ENCODE measurements at places on chromosomes 3 and 15.

GRCh38 chr3:139285691-139286090 is 58.1 kb upstream of the MRPS22 start:
- DNase-seq, result no peak

- DNase-seq, result no peak
Observed at GRCh38 chr3:157077565-157077991, 82.4 kb downstream of the CCNL1 start.

- DNase-seq, result no peak
Observed at GRCh38 chr3:11591391-11592282, 52.1 kb downstream of the VGLL4 start.

DNA sequence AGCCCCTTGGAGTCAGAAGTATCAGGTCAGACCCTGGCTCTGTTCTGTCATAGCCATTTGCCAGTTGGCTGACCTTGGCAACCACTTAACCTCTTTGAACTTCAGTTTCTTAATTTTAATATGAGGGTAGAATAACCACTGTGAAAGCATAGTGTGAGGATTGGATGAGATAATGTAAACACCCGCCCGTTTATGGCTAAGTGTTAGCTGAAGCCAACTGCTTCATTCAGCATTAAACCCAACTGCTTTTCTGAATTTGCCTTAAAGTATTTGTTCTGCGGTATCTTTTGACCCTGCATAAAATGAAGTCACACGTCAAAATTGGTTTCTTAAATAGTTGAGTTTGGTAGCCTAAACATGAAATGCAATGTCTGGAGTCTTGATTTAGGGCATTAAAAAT is 121.5 kb upstream of the ABHD17C start:
- DNase-seq, result no peak

DNA sequence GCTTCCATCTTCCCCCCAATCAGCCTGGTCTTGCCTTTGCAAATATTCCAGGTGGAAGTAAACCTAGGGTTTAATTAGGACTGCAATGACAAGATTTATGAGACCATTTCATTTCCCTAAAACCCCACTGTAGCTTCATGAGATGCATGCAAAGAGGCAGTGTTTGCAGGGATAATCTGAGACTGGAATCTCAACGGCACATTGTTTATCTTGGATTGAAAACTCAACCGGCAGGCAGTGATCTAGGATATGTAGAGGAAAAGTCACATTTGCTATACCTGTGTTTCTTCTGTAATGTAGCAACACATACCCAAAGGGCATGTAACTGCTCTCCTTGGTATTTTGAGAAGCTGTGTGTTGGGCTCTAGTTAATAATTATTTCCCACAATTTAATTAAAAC is 18.7 kb upstream of the CLSTN2 start:
- DNase-seq, result no peak

Measured in GM19239 (cell line).